ENCODE measurements at places on chromosomes 4 and X.

DNA sequence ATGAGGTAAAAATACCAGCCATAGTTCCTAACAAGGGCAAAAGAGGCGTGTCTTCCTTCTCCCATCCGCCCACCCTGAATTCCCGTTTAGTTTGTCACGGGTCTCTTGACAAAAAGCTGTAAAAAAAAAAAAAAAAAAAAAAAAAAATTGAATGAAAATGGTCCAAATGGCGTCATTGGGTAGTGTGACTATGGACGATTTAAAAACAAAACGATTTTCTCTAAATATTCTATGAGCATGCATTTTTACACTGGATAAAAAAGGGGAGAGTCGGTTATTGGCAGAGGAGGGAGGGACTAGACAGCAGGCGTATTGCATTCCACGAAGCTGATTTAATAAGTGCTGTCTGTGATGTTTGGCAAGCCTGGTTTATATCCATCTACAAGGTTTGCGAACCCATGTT is at the start of gene FAM133A:
TSS of gene FAM133A (plus strand) at position 338 of the 403 bp plus-strand sequence. CDS start 35,214 bp downstream, outside the sequence.
- DNase-seq, result no peak

- no peak for DNase-seq
These were observed 86.8 kb downstream of the ZNF718 start for GRCh38 chr4:211033-211511.

GRCh38 chrX:114210879-114211278 is 373.0 kb upstream of the HTR2C start:
- no peak for DNase-seq

- no peak for DNase-seq
These were observed 63.1 kb downstream of the SLC10A7 start for GRCh38 chr4:146458594-146458993.

- no peak for DNase-seq
These were observed 222.6 kb downstream of the SPIN4 start for GRCh38 chrX:63128509-63128908.

Measured in activated CD8-positive, alpha-beta memory T cell treated with anti-CD3 and anti-CD28 coated beads for 1 hour (primary cell).